ENCODE measurements at places on chromosomes 16 and 17.

DNA sequence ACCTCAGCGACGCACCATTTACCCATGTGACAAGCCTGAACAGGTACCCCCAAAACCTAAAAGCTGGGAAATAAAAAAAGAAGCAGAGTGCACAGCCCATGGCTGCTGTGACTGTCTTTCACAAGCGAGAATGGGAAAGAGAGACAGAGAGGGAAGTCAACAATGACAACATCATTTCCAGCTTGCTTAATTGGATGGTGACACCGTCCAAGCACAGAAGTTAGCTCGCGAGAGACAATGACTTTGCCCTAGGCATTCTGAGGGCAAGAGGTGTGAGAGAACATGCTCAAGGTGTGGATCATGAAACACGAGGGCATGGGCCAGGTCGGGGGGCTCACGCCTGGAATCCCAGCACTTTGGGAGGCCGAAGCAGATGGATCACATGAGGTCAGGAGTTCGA is 19.3 kb upstream of the NSMCE1 start:
- no peak for DNase-seq

- DNase-seq = no peak
Observed at GRCh38 chr17:62981933-62982332, 15.9 kb downstream of the TANC2 start.

GRCh38 chr16:88593910-88594309 is 23.7 kb downstream of the ZC3H18 start:
- no peak for DNase-seq

GRCh38 chr17:80441133-80441578 is 26.2 kb downstream of the ENDOV start:
- peak; percentile 80 for DNase-seq

GRCh38 chr16:87062569-87063442 is 254.4 kb downstream of the C16orf95 start:
- peak; percentile 93 for DNase-seq

DNA sequence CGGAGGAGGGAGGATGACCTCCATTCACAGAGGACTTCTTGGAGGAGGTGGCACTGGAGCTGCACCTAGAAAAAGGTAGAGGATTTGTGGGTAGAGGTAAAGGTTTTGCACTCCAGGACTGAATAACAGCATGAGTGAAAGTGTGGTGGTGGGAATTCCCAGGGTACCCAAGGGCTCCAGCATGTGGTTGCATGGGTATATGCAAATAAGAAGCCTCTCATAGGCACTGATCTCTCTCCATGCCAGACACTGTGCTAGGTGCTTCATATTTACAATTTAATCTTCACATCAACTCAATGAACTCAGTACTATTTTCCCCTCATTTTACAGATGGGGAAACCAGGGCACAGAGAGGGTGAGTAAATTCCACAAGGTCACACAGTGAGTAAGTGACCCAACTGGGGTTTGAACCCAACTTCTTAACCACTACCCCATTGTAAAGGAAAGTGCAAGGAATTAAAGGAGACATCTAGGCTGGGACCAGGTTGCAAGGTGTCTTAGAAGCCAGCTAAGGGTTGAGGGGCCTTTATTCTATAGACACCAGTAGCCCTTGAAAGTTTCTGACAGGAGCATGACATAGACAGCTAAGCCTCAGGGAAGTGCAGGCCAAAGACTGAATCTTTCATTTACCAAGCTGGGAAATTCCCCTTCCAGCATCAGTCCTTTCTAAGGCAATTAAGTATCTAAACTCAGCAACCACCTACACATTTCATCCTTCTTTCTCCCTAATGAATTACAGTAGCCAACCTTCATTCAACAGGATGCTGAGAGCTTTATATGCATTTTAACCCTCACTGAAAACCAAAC is 21.3 kb downstream of the SCNN1B start:
- DNase-seq = no peak

DNA sequence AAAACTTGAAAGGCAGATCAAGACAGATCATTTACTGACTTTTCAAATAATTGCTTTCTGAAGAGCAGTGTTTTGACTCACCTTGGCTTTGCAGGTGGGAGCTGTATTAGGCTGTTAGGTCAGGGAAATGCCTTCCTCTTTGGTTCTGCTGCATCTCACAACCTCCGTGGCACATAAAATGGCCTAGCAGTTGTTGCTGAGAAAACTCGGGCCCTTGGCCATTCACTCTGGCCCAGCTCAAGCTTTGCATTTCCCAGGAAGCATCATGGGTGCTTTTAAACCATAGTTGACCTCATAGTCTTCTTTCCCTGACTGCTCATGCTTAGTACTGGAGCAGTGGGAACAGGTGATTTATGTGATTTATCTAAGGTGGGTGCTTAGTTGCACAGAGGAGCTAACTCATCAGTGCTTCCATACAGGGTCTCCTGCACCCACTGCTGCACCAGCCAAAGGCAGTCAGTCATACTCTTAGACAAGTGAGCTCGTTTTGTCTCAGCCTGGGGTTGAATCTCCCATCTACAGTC is 83.6 kb downstream of the KSR1 start:
- no peak for DNase-seq

GRCh38 chr16:26531290-26531730 is 535.4 kb upstream of the C16orf82 start:
- no peak for DNase-seq

- peak; percentile 60 for DNase-seq
Observed at GRCh38 chr16:85524630-85525419, 88.3 kb upstream of the GSE1 start.

DNA sequence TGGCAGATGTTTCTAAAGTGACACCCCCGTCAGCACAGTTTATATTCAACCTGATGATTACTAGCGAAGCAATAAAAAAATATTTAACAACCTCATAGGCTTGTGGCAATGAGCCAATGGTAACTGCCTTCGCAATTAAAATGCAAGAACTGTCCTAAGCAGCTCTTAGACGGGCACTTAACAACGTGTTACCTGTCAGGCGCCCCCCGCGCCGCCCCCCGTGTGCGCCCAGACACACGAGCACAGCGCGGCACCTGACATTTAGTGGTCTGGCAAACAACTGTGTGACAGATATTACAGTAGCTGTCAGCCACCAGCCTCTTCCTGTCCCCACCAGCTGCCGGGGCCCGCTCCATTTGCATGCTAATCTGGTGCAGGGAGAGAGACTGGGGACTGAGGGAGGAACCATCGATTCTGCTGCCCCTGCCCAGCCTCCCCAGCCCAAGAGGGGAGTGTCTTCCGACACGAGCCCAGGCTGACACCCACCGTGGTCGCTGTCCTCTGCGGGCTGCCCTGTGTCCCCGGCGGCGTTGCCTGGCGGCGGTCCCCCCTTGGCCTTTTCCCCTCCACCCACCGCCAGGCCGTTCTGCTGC is 12.7 kb downstream of the NDUFAF8 start:
- no peak for DNase-seq

DNA sequence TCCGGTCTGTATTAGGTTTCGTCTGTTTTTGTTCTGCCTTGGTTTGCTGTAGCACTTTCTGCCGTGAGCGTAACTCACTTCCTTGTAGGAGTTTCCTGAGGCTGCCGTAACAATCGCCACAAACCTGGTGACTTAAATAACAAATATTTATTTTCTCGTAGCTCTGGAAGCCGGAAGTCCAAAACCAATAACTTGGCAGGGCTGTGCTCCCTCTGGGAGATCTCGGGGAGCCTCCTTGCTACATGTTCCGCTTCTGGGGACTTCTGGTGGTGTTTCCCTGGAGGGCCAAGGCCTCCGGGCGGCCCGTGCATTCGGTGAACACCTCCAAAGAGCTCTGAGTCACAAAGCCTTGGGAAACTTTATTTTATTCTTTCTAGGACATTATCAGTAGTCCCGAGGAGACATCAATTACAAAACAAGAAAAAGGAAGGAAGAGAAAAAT is 6.8 kb upstream of the WDR45B start:
- no peak for DNase-seq

DNA sequence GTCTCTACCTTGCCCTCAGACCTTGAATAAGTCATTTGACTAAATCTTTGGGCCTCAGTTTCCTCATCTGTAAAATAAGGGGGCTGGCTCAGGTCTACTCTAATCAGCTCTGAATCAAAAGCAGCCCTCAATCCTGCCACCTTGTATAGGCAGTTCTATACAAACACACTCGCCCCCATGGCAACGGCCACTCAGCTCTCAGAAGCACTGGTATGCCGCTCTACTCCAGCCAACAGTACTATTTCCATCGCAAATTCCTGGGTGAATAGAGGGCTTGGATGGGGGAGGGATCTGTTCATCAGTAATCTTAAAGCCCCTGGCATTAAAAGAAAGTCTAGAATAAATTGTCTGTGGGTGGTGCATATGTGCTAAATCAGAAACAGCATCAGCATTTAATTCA is 21.2 kb upstream of the TAOK1 start:
- no peak for DNase-seq

DNA sequence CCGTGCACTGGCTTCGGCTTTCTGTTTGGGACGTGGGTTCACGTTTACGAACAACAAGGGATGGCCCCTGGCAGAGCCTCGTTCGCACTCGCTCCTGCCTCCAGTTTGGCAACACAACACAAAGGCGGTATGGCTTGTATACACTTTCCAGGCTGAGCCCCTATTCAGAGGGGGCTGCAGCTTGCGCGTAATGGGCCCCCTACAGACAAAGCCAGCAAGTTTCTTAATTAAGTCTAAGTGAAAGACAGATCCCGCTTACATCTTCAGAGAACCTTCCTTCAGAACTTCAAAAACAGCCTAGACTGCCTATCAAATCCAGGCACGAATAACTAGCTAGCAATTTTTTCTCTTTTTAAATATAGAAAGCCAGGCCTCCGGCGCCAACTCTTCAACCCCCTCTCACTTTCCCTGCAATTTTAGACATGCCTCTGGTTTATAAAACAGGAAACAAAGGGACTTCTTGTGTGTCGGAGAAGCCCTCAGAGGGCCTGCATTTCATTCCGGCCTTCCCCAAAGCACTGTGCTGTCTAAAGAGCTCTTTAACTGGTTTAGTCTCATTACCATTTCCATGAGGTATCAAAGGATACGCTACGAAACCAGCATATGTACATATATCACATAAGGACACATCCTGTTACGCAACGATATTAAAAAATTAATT is 244.9 kb downstream of the STX8 start:
- no peak for DNase-seq

GRCh38 chr16:30004424-30004776 is 6.4 kb downstream of the DOC2A start:
- no peak for DNase-seq

DNA sequence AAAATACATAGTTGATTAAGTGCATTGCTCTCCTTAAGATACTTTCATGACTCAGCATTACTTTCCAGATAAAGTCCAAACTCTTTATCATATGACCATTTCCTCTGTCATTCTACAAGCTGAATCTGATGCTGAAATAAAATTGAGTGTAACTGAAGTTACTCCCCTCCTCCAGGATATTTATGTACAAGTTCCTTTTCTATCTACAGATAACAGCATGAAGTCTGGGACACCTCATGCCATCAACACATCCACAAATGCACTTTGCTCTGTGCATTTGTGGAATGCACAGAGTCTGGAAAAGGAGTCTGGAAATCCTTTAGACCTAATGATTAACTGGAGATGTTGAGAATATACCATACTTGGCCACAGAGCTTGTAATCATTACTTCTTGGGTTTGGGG is 60.5 kb downstream of the ACSM2B start:
- no peak for DNase-seq

- peak; percentile 87 for DNase-seq
Observed at GRCh38 chr16:28181515-28181914, 30.2 kb downstream of the XPO6 start.

GRCh38 chr17:57766318-57766943 is 21.3 kb upstream of the CCDC182 start:
- no peak for DNase-seq

DNA sequence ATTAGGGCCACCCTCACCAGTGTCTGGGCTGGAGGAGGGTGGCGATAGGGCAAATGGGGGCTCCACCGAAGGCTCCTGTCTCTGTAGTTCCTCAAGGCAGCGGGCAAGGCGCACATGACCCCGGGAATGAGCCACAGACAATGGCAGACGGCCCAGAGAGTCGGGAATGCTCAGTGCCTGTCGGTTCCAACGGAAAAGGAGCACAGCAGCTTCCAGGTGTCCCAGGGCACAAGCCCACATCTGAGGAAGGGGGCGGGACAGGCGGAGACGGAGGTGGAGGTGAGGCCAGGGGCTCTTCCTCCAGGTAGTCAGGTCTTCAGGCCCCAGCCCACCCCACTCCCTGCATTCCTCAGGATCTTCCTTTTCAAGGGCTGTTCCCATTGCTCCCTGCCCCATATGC is 5.1 kb upstream of the SPAG7 start:
- DNase-seq = no peak

DNA sequence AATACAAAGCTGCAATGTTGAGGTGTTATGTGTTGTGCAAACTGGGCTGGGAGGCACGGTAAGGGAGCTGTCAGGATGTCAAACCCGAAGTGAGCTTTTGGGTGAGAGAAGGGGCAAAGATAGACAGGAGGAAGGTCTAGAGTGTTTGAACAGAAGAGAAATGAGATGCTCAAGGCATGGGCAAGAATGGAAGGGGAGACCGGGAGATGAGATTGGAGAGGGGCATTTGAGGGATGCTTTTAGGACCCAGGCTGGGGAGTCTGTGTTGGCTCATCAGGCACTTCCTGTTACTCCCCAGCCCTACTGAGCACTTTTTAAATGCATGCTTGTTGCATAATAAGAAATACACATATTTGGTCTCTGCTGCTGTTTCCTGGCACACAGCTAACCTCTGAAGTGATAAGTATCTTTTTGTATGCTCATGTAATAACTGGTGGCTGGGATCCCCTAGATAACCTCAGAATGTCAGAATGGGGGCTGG is 13.7 kb downstream of the UNC45B start:
- no peak for DNase-seq

- DNase-seq = no peak
Observed at GRCh38 chr17:16398270-16399267, 16.8 kb upstream of the TRPV2 start.

DNA sequence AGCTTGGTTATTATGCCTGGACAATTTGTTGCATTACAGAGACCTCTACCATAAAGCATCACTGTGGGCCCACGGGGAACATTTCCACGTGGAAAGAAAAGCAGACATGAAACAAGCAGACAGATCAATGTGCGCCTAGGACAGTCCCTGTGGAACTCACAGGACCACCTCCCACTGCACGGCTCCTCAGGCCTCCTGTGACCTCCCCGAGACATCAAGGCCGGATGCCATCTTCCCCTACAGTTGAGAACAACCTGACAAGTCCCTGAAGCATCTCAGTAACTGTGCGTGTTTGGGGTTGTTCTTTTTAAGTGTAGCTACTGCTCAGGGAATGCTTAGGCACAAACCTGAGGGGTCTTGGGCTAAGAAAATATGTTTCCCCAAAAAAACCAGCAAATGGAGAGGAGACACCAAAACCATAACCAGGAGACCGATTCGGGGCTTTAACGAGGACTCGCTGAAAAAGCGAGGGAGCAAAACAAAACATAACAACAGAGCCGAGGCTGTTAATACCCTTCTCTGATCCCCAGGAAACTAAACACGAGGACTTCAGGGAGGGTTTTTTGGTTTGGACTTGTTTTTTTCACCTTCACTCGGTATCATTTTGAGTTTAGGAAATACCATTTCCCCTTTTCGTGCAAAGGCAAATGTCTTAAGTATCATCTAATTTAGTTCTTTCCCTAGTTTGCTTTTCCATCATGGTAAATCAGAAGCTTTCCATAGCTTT is 87.1 kb downstream of the CYTH1 start:
- no peak for DNase-seq
